ENCODE measurements at places on chromosomes 16 and 17.

GRCh38 chr16:87681981-87682570 is 79.8 kb downstream of the JPH3 start:
- DNase-seq, result no peak

- no peak for DNase-seq
Observed at GRCh38 chr16:81562174-81562849, 117.7 kb downstream of the CMIP start.

DNA sequence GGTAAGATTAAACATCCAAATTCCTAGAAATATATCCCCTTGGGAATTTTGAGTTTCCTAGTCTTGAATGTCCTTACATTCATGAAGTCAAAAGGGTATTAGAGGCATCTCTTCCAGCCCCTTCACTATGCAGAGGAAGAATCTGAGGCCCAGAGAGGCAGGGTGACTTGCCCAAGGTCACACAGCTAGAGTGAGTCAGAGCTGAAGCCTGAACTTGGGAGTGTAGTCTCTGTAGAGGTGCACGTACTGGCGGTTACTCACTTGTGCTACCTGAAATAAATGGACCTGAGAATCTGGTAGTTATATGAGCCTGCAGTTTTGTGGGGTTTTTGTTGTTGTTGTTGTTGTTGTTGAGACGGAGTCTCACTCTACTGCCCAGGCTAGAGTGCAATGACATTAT is 164.0 kb downstream of the XYLT1 start:
- no peak for DNase-seq

DNA sequence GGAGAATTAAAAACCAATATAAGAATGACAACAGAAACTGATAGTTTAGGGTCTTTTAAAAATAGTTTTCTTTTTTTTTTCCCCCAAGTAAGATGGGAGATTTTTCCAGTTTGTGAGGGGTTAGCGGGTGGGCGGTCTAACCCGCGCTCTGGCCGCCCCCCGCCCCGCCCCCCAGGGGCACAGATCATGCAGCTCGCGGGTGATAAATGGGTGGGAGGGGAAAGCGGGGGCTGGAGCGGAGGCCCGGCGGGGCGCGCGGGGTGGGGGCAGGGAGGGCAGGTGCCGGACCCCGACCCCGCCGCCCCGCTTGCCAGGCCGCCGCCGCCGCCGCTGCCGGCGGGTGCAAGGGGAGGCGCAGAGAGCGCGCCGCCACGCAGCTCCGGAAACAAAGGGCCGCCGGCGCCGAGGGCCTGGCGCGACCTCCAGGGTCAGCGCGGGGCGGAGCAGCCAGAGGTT is 60.1 kb upstream of the GSE1 start:
- no peak for DNase-seq

DNA sequence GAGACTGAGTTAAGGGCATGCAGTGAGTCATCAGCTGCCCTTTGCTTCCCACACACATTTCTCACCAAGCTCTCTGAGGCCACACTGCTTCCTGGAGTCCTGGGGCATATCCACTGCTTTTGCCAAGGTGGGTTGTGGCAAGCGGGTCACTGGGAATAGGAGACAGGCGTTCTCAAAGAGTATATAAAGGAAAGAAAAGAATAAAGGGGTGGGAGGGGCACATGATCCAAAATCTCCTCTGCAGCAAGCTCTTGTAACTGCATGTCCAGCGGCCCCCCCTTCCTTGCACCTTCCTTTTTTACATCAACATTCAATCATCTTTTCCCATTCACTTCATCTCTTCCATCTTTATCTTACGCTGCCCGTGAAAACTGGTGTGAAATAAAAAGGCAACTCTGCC is 259.1 kb upstream of the RPL38 start:
- DNase-seq, result no peak

GRCh38 chr17:4893721-4894560 is 5.4 kb upstream of the C17orf107 start:
- DNase-seq, result no peak

Measured in stimulated activated CD4-positive, alpha-beta T cell treated with anti-CD3 and anti-CD28 coated beads, Interleukin-1b, Interleukin-23, amount 100 ng/mL, for 24 hours (primary cell).